GM19239 (cell line): ENCODE measurements at places on chromosomes 1 and 21.

- no peak for DNase-seq
Observed at GRCh38 chr1:154483941-154484803, 17.8 kb upstream of the TDRD10 start.

GRCh38 chr1:210736713-210737112 lies 397.2 kb downstream of the KCNH1 start:
- DNase-seq = no peak

DNA sequence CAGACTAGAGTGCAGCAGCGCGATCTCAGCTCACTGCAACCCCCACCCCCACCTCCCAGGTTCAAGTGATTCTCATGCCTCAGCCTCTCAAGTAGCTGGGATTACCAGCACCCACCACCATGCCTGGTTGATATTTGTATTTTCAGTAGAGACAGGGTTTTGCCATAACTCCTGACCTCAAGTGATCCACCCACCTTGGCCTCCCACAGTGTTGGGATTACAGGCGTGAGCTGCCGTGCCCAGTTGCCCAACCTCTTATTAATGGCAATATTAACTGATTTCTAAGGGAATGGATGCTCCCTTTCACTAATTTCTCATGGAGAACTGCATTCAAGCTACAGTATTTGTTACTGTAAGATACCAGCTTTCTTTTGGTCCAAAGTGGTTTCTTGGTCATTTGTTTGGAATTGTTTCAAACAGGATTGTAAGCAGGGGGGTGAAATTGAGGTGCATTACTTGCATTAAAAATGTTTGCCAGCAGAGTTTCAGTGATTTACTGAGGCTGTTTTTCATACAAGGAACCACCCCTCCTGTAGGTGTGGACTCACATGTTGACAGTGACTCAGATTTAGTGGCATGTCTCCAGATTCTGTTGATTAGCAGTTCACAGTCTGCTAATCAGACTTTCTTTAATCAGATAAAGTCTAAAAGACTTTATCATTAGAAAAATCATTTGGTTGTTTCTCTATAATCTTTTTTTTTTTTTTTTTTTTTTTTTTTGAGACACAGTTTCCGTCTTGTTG lies 3.9 kb upstream of the TGFBR3 start:
- DNase-seq = no peak

GRCh38 chr1:88289401-88290102 lies 394.5 kb upstream of the PKN2 start:
- no peak for DNase-seq

DNA sequence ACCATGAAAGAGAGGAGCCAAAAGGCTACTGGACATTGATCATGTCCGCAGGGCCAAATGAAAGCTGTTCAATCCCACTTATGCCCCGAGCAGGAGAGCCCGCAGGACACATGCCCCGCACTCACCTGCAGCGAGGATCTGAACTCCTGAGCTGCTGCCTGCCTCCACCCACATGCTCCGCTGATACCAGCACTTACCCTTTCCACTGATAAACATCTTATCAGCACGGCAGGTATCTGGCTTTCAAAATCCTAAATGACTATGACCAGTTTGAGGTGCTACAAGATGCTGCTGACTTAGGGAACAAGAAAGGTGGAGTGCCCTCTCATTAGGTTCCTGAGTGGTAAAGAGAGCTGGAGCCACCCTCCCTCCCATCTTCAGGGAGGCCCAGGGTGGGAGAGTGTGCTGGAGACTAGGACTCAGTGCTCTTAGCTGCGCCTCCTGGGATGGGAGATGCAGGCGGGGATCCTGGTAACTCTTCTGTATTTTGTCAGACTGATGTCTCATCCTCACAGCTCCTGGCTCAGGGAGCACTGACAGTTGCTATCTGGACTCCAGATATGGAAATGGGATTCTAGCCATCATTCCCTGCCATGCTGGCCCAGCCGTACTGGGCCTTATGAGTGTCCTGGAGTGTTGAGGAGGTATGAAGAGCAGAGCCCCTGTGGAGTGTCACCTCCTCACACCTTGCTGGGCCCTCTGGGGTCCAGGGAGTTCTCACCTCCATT lies 86.4 kb upstream of the F3 start:
- no peak for DNase-seq

GRCh38 chr1:22920026-22920733 lies 52.5 kb downstream of the LACTBL1 start:
- DNase-seq = no peak

- no peak for DNase-seq
Observed at GRCh38 chr1:114334297-114334696, 176.7 kb downstream of the TRIM33 start.

- no peak for DNase-seq
Observed at GRCh38 chr1:113231866-113232265, 158.4 kb upstream of the MAGI3 start.

GRCh38 chr1:93779540-93780165 lies 98.0 kb upstream of the BCAR3 start:
- DNase-seq = no peak

- peak; percentile 58 for DNase-seq
Observed at GRCh38 chr1:64956733-64957441, 9.5 kb downstream of the JAK1 start.

DNA sequence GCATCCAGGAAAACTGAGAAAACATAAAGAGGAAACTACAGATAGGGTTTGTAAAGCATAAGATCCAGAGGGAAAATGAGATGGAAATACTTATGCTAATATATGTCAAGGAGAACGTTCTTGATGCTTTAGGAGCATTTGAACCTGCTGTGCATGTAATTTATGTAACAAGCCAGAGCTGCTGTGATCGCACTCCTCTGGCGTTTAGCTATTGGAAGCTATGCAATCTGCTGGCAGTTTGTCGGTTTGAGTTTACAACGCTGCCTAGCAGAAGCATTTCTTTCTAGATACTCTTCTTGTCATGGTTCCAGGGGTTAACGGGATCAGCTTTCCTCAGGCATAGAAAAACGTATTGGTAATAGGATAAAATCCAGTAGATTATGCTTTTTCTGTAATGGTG lies 182.7 kb downstream of the KCNH1 start:
- DNase-seq = no peak

- DNase-seq = no peak
Observed at GRCh38 chr1:203046984-203047630, 20.8 kb downstream of the PPFIA4 start.

GRCh38 chr1:11693024-11693590 lies 1.6 kb downstream of the DRAXIN start:
- no peak for DNase-seq

DNA sequence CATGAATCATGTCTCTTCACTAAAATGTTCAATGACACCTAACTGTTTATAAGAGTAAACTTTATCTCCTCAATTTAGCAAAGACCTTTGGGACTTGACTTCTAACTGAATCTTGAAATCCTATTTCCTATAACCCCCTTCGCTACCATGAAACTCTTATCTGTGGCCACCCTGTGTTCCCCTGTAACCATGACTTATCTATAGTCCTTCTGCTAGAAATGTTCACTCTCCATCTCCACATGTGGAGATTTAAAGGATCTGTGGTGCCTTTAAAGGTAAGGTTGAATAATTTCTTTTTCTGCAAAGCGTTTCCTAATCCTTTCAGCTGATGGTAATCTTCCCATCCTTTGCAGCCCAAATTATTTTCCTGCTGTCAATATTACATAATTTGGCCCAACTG lies 436.3 kb upstream of the RUNX1 start:
- no peak for DNase-seq

DNA sequence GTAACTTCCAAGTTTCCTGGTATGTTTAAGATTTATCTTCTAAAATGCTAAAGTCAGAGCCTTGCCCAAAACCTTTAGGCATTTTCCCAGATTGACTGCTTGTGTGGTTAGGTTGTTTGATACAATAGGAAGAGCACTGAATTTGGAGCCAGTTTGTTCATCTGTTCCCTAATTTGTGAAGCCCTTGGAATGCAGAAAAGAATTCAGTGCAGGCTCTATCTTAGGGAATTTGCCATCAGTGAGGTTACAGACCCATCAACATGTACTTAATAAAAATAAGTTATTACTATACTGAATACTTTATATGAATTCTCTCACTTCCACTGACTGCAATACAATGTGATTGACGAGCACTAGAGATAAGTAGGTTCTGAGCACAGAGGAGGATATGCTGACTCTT lies 120.2 kb downstream of the PIK3R3 start:
- no peak for DNase-seq

GRCh38 chr1:97668945-97669344 lies 251.9 kb downstream of the DPYD start:
- no peak for DNase-seq

DNA sequence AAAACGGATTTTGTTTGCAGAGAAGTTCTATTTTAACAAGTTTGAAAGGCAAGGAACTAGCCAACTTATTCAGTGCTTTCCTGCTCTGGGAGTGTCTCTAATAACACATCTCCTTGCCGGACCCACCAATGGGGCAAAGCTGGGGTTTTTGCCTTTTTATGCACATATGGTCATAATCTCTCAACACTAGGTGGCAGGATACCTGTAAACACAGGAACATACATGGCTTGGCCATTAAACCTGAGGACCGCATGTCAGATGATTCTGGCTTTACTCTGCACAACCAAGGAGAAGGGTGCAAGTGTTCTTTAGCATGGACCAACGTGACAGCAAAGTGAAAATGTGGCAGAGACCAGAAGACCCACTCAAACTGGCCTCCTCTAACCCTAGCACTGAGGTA lies 4.9 kb downstream of the TMEM9 start:
- peak; percentile 44 for DNase-seq

DNA sequence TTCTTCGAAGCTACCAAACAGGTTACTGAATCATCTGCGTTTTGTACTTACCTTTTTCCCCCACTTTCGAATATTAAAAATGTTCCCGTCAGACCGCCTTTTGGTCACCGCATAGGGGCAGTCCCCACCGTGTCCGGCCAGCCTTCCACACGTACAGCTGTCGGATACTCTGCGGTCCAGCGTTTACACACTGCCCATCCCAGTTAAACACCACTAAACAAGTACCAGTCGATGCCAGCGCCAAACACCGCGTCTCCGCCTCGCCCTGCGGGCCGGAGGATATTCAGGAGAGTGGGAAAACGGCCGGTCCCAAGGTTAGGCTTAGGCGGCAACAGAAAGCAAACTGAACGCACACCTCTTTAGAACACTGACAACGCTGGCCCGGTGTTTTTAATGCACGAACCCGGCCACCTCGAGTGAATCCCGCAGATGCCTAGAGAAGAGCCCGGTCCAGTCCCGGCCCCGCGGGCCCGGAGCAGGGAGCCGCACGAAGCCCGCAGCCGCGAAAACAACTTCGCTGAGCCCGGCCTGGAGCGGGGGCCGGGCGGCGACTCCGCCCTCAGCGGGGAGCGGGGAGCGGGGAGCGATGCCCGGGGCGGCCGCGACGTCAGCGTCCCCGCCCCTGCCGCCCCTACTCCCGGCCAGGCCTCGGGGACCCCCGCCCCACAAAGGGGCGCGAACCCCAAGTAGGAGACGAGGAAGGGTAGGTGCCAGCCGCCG lies 730 bp upstream of the PHF13 start:
- no peak for DNase-seq

DNA sequence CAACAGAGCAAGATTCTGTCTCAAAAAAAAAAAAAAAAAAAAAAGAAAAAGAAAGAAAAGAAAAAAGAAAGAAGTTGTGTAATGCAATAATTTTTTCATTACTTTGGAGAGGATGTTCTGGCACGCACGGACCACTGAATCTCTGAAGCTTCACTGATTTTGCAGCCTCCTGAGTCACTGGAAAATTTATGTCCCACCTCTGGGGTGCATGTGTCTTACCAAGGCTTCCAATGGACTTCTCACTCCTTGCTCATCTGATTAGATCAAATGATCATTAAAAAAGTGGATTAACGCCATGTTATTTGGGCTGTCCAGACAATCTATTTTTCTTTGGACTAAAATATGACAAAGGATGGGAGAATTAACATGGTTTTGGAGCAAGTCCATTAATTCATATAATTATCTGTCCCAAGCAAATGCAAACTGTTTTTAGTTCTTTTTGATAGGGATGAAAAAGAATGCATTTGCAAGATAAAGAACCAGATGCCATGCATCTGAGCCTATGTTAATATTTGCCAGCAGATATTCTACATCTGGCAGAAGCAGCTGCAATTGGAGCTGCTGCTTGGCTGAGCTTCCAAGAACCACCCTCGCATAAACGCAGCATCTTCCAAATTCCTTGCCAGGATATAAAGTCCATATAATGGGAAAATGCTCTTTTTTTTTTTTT lies 10.1 kb upstream of the MAP1LC3C start:
- no peak for DNase-seq

DNA sequence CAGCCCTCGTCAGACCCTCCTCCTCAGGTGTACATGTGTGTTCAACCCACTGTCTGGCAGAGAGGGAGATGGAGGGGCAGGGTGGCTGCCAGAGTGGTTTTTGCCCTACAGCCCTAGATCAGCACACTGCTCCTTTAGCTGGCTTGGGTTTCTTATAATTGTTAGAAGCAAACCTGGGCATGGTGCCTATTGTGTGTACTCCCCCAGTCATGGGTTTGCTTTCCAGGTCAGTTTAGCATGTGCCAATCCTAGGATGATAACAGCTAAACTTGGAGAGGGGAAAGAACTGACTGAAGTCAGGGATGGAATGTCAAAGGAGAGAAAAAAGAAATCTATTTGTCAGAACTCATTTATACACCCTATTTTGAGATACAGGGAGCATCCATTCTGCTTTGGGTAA lies 63.3 kb downstream of the UCK2 start:
- no peak for DNase-seq

DNA sequence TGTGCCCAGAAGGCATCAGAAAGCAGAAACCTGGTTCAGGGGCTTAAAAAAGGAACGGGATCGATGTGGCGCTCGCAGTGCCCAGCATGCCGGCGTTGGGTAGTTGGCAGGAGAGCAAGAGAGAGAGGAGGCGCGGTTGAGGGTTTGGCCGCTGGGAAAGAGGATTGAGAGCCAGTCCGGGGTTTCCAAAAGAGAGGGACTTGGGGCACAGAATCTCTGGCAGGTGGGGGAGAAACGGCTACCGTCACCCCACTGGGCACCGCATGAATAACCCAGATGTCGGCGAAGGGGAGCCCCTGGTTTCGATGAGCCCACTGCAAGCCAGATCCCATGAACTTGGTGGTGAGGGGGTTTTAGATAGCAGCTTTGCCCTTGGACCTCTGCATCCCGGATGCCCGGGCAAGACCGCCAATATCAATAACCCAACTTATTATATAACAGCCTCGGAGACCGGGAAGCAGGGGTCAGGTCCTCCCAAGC lies 60.4 kb upstream of the ACOT11 start:
- no peak for DNase-seq

DNA sequence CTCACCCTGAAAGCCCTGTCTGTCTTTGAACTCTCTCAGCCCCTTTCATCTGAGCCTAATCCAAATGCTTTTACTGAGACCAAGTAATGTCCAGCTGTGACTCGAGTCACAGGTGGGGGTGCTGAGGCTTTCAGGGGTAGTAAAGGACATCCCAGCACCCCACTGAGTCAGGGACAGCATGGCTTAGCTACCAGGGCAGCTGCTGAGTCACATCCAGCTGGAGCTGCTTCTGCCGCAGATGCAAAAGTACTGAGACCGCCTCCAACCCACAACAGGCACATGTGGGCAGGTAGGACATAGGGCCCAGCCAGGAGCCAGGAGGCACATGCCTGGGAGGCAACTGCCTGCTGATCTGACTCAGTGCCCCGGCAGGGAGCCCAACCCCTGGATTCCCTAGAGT lies 6.7 kb upstream of the VSIG8 start:
- DNase-seq = no peak
